CD4-positive, alpha-beta T cell (primary cell): ENCODE measurements at places on chromosomes 16 and 17. TPM values are rescaled to one million over a fixed set of nuclear protein-coding genes. Genes with fewer than 3 reads are reported as not detected.

GRCh38 chr16:58236831-58237230 is 38.9 kb upstream of the CSNK2A2 start:
- no peak for DNase-seq

- no peak for DNase-seq
These were observed 571.0 kb upstream of the EEF2KMT start for GRCh38 chr16:5668553-5668952.

- no peak for DNase-seq
These were observed 12.0 kb upstream of the MED13 start for GRCh38 chr17:62076864-62077788.

GRCh38 chr17:14582996-14583395 is 282.1 kb downstream of the HS3ST3B1 start:
- no peak for DNase-seq

- no peak for DNase-seq
These were observed 426.7 kb upstream of the SALL1 start for GRCh38 chr16:51577621-51578303.

- DNase-seq, result no peak
These were observed 21.5 kb downstream of the IFT140 start for GRCh38 chr16:1590366-1590765.

- DNase-seq, result no peak
These were observed 20.0 kb downstream of the OR2C1 start for GRCh38 chr16:3375680-3376079.

DNA sequence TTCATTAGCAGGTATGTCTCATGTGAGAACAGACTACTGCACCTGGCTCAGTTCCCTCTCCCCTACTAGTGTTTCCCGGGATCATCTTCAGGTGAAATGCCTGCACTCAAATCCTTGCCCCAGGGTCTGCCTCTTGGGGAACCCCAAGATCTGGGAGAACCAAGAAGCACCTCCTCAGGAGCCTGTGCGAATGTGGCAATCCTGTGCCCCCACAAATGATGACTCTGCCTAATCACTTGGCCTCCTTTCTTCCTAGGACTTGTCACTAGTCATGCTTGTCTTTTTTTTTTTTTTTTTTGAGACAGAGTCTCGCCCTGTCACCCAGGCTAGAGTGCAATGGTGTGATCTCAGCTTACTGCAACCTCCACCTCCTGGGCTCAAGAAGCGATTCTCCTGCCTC is 21.7 kb downstream of the ADAD2 start:
- DNase-seq, result no peak

DNA sequence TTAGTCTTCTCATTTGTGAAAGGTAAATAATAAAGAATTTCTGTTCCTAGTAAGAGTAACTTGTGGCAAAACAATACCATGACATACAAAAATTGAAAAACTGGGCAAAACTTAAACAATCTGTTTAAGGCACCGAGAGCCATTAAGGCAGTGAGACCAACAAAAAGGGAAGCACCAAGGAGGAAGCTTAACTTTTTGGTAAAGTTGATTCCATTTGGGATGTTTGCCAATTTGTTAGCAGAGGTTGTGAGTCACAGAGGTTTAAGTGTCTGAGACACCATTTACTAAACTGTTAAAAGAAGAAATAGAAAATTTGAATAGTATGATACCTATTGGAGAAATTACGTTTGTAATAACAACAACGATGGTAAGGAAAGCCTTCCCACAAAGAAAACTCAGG is 4.9 kb downstream of the SLC35G3 start:
- no peak for DNase-seq

DNA sequence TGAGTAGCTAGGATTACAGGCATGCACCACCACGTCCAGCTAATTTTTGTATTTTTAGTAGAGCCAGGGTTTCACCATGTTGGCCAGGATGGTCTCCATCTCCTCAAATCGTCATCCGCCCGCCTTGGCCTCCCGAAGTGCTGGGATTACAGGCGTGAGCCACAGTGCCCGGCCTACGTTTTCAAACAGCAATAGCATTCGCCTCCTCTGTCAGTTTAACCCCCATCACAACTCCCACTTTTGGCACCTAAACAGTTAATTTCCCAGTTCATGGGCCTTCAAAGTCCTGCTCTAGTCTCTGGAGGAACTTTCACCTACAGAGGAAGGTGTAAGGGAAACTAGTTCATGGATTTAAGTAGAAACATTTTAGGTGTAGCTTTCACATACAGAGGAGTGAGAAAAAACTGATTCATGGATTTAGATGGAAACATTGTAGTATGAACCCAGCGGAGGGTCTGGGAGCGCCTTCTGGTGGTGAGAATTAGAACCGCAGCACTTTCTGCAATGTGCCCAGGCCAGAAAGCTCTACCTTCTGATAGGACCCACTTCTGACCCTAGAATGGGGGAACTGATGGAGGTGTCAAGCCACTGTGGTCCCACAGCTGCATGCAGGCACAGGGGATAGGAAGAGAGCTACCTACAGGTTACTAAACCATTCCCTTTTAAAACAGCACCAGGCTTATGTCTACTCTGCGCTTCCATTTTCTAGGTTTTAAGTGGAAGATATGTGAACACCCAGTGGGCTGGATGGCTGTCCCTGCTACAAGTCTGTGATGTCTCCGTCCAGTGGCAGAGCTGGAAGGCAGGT is 12.0 kb upstream of the MEOX1 start:
- peak; percentile 83 for DNase-seq

DNA sequence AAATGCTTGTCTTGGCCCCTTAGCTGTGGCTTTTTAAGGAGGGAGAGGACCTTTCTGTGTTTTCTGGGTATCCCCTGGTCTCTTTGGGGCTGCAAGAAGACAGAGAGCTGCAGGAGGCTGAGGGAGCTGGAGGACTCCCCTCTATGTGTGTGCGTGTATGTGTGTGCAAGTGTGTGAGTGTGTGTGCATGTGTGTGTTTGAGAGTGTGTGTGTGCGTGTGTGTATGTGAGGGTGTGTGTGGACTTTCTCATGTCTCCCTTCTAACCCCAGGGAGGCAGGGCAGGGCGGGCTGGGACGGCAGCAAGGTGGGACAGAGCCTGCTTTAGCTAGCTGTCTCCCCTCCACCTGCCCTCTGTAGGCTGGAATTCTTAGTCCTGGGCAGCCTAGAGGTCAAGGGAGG is 1.9 kb downstream of the PRSS54 start:
- DNase-seq, result no peak

DNA sequence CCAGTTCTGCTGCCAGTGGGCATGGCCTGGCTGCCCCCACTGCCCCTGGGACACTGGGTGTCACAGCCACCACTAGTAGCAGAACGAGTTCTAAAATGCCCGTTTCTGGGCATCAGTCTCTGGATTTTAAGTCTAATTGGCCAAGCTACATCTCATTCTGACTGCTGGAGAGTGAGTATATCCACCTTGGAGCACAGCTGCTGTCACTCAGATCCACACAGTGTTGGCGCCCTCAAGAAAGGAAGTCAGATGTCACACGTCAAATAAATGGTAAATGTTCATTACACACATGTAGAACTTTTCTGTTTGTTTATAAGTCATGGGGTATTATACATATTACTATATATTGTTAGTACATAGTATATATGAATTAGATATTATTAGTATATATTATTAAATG is 19.4 kb downstream of the GNGT2 start:
- DNase-seq, result no peak

- DNase-seq, result no peak
These were observed 7.5 kb downstream of the IFI35 start for GRCh38 chr17:43014020-43014648.

DNA sequence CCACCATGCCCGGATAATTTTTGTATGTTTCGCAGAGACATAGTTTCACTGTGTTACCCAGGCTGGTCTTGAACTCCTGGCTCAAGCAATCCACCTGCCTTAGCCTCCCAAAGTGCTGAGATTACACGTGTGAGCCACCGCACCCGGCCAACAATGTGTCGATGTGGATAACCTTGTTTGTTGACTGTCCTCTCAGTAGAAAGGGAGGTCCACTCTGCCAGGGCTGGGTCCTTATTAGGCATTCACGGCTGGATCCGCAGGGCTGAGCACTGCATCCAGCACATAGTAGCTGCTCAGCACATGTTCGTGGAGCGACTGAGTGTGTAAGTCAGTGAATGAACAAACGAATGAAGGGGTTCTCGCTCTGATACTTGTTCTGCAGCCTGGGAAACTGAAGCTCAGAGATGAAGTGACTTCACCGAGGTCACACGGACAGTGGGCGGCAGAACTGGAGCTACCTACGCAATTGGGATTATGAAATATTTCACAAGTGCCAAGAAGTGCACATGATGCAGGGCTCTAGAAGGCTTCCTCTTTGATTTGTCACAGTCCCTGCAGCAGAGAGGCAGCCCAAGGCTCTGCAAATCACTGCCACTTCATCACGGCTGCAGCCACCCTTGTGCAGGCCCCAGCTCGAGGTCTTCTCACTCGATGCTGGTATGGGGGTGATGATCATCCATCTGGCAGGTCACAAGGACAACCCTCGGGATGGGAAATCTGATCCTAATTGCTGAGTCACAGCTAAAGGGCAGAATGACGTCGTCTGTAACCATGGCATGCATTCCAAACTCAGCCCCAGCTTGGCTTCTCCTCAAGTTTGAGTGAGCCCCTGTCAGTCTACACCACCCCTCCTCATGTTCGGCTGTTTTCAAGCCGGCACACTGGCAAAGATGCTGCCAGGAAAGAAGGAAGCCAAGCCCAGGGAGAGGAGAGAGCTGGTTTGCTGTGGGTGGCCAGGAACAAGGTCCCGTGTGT is 28.0 kb upstream of the SNN start:
- no peak for DNase-seq

- DNase-seq, result no peak
These were observed 61.8 kb upstream of the TOM1L1 start for GRCh38 chr17:54838651-54839421.

DHRS7C gene
- not detected for total RNA-seq

PIK3R5 gene
- total RNA-seq, result 153 TPM

PPL gene
- total RNA-seq, result not detected

CACNG5 gene
- not detected for total RNA-seq

GPR139 gene
- not detected for total RNA-seq

PRDM7 gene
- not detected for total RNA-seq

CSH1 gene
- not detected for total RNA-seq

MAP2K6 gene
- total RNA-seq, result 14.0 TPM

TEX14 gene
- total RNA-seq, result 0.66 TPM

CHST5 gene
- total RNA-seq, result not detected
